ENCODE measurements at places on chromosomes 3 and 15.
A peak's percentile ranks its signal among the peaks of the same experiment; 100 is the strongest.

DNA sequence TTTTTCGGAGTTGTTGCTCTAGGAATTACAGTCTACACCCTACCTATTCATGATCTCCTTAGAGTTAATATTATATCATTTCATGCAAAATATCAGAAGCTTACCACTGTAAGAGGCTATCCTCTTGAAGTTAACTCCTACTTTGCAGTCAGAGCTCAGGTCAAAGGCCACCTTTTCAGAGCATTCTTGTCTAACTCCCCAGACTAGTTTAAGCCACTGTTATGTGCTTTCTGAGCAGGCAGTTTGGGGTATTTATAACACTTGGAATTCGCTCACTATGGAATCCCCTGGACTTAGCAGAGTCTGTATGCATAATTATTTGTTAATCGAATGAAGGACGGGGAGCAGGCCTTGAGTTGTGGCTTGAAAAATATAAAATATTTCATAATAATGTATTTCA lies 21.7 kb downstream of the MED12L start:
- DNase-seq, result no peak

DNA sequence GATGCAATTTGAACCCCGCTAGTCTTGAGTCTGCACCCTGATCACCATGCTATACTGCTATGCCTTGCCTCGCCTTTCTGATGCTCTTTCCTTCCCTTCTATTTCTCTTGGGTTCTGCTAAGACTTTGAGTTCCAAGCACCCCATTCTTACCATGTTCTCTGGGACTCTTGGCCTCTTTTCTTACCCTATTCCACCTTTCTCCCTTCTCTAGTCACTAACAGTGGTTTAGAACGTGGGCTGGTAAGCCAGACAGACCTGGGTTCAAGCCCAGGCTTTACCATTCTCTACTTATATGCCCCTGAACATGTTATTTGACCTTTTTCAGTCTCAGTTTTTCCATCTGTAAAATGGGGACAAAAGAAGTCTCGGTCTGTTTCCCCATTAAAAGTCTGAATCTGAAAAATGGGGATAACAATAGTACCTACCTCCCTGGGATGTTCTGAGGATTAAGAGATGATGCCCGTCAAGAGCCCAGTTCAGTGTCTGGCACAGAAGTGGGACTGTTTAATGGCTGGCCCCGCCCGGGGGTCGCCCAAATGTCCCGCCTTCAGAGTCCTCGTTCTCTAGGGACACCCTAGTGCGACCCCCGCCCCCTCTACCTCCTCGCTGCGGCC lies 376 bp downstream of the TADA3 start:
- DNase-seq, result no peak

- DNase-seq, result no peak
Observed at GRCh38 chr15:78059110-78059839, 18.2 kb downstream of the TBC1D2B start.

DNA sequence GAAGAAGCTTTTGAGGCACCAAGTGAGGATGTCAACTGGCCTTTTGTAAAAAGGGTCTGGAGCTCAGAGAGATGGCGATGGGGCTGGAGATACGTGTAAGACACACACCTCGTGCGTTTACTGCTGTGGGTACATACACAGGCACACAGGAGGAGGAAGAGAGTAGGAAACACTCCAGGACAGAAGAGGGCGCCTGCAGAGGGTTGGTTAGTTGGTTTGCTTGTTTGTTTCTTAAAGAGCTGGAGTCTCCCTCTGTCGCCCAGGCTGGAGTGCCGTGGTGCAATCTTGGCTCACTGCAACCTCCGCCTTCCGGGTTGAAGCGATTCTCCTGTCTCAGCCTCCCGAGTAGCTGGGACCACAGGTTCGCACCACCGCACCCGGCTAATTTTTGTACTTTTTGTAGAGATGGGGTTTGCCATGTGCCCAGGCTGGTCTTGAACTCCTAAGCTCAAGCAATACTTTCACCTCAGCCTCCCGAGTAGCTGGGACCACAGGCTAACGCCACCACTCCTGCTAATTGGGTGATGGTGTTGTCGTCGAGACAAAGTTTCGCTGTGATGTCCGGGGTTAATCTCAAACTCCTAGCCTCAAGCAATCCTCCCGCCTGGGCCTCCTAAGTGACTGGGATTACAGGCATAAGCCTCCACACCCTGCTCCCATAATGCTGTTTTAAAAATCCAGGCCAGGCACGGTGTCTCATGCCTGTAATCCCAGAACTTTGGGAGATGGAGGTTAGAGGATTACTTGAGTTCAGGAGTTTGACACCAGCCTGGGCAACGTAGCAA lies 1.3 kb upstream of the PRR20G start:
- no peak for DNase-seq

DNA sequence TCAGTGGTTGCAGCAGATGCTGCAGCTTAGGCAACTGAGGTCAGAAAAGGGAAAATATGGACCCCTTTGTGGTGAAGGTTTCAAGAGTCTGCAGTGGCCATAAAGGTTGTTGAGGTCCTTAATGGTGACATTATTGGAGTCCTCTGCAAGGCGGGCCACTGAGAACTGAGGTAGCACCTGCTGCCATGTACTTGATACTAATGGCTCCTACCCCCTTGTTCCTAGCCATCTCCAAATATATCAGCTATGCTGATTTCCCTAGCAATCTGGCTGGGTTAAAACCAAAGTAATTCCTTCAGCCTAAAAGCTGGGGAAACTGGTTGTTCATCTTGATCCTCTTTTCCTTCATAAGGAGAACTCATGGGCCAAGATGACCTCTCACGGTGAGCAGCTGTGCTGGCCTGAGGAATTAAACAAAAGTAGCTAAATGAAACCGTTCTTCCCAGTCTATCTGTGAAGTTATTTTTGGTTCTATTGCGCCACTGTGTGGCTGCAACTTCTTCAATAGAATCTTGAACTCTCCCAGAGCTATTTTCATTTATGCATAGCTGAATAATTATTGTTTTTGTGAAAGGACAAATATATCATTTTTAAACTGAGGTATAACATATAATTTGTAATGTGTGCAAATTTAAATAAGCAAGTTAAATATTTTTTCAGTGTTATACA lies 76.1 kb upstream of the PLSCR4 start:
- DNase-seq, result peak; percentile 76

- no peak for DNase-seq
Observed at GRCh38 chr3:6060251-6060650, 800.7 kb upstream of the GRM7 start.

DNA sequence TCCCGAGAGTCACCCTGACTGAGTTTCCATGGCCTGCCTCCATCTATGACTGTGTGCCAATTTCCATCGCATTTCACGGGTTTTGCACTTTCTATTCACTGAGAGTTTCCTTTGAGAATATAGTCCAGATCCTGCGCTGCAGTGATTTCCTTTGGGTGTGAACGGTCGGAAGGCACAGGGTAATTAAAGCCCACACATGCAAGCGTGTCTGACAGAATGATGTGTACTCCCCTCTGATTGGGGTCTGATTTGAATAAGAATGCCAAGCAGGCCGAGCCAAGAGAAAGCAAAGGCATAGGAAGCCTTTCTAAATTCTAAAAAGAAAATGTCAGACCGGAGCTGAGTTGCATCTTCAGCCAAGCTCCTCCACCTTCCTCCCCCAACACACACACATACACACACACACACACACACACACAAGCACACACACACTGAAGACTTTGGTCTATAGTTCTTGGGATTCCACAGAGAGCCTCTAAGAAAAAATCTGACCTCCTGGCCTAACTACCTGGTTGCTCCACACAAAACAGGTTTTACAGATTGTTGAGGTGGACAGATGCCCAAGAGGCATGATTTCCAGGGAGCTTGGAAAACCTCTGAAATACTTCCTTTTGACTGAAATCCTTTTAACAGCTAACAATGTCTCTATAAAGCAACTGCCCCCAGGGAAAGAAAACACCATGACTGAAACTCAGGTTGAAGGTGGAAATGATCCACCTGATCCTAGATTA lies 59.7 kb upstream of the LRRN1 start:
- DNase-seq, result no peak

DNA sequence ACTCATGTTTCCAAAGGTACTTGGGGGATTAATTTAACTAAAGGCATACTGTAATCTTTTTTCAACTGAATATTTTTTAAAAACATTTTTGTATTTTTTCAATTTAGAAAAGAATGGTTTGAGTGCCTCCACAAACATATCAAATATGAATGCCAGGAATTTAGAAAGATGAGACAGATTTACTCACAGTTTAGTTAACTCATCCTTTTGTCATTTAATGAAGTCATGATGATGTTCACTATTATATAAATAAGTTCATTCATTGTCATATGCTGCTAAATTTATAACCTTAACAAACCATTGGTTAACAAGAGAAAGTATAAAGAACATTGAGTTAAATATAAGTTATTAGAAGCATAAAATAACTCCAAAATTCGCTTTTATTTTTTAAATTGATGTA lies 50.0 kb downstream of the FGF7 start:
- no peak for DNase-seq

GRCh38 chr15:38075466-38075865 lies 141.0 kb downstream of the TMCO5A start:
- DNase-seq, result no peak

GRCh38 chr3:86989611-86990010 lies 1.3 kb downstream of the VGLL3 start:
- DNase-seq, result peak; percentile 19

- DNase-seq, result no peak
Observed at GRCh38 chr3:72768936-72769335, 79.3 kb downstream of the SHQ1 start.

DNA sequence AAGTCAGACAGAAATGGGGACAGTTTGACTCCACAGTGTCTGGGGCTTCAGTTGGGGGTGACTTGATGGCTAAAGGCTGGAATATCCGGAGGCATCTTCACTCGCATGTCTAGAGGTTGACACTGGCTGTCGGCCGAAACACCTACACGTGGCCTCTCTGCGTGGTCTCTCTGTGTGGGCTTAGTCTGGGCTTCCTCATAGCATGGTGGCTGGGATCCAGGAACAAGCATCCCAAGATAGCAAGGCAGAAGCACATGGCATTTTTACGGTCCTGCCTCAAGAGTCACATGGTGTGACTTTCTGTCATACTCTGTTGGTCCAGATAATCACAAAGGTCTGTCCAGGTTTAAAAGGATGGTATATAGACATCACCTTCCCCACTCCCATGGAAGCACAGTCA lies 34.5 kb downstream of the MAGI1 start:
- DNase-seq, result no peak

DNA sequence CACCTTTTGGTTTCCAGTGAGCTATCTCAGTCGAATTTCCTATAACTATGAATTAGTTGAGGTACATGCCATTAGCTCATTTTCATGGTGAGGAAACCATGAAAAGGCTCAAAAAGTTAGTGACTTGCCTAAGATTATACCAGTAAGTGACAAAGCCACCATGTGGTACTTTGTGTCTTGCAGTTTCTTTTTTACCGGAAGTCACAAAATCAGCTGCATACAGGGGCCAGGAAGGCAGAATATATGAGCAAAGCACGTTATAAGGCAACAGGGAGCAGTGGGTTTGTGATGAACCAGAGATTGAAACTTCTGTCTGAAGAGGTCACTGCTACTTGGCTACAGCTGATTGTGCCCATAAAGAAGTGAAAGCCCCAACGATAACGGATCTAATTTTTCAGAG lies 50.3 kb downstream of the CMTM8 start:
- no peak for DNase-seq

- no peak for DNase-seq
Observed at GRCh38 chr15:95624100-95624499, 706.4 kb upstream of the NR2F2 start.

GRCh38 chr3:194675680-194676079 lies 3.7 kb upstream of the LSG1 start:
- DNase-seq, result no peak

- no peak for DNase-seq
Observed at GRCh38 chr3:43793648-43794372, 103.1 kb downstream of the ABHD5 start.

GRCh38 chr3:128069271-128069670 lies 17.0 kb downstream of the SEC61A1 start:
- DNase-seq, result no peak

DNA sequence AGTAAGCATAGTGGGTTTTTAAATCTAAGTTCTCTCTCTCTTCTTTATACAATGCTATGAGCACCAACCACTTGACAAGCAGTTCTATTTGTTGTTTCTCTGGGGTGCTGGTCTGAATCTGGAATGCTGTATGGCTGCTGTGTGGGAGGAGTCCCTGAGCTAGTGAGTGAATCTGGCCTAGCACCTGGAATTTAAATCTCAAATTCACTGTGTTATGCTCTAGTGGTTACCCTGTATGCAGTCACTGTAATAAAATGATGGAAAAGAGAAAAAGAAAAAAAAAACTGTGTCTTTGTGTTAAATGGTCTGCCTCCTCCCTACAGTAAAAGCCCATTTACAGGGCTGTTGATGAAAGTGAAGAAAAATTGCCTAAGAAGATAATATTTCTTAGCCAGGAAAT lies 155.0 kb downstream of the ATP8B4 start:
- no peak for DNase-seq

DNA sequence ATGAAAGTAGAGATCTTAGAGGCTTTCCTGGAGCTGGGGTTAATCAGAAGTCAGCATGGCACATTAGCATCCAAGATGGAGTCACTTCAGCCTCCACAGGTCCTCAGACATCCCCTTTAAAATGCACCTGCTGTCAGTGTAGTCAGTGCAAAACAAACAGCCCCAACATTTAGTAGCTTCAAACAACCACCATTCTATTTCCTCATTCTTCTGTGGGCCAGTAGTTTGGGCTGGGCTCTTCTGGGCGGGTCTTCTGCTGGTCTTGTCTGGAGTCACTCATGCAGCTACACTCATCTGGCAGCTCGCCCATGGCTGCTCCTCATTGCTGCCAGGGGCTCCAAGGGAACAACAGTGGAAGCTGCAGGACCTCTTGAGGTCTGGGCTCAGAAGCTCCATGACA lies 99.9 kb downstream of the TLE3 start:
- DNase-seq, result peak; percentile 44

GRCh38 chr3:159645874-159646273 lies 342.8 kb upstream of the IL12A start:
- DNase-seq, result peak; percentile 66

DNA sequence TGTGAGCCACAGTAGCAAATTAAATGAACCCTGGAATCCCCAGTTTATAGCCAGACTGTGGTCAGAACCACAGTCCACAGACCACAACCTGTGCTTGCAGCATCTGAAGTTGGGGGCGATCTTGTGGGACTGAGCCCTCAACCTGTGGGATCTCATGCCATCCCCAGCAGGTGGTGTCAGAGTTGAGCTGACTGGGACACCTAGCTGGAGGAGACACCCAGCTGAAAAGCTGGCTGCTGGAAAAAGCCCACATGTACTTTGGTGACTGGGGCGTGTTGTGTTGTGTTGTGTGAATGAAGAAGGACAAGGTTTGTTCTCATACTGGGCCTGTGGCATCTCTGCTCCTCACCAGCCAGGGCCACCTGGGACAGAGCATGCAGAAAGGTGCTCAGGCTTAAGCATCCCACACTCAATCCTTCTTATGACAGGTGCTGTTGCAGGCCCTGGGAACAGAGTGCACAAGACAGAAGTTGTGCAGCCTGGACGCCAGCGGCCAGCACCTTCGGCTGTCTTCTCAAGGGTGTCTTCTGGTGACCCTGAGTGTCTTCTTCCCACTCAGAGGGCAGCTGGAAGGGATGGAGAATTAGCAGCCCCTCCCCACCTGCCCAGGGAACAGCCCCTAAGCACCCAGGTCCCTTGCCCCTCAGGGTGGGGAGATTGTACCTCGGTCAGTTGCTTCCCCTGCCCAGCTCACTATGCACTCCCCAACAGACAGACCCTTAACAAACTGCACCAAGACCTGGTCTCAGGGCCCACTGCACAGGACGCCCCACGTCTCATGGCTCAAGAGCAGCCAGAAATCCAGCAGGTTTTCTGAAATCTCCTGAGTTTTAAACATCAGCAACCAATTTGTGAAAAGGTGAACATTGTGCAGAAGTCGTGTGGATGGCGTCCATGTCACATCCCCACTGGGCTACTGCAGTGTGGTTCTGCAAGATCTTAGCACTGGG lies 2.2 kb upstream of the UROC1 start:
- no peak for DNase-seq
